ENCODE measurements at places on chromosomes 7 and 10.

DNA sequence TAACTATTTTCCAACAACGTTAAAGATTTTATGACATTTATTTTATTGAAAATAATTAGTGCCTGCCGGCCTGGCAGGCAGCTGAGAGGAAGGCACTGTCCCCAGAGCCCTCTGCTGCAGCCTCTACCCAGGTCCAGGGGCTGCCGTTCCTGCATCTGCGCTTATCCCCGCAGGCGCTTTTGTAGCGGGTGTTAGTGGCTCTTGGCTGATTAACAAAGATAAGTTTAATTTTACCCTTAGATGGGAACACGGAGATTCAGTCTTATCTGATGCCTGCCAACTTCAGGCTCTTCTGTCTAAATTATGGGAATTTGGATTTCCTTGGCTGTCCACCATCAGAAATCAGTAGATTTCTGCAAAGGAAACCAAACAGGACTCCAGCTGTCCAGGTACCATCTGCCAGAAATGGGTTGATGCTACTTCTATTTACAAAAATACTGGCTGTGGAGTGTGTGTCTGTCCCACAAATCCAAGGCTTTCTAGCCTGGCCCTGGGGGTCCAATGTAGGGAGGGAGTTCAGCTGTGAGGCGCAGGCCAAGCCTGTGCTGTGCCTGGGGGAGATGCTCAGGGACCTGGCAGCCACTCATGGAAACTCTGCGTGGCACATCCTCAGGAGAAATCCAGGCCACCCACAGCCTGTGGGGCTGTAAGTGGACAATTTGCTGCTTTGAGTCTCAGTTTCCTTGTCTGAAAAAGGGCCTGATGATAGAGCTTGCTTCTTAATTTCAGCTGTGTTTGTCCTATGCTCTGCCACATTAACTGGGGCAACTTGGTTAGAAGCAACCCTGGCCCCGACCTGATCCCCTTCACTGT lies 62.0 kb upstream of the IGFBP3 start:
- DNase-seq: no peak

DNA sequence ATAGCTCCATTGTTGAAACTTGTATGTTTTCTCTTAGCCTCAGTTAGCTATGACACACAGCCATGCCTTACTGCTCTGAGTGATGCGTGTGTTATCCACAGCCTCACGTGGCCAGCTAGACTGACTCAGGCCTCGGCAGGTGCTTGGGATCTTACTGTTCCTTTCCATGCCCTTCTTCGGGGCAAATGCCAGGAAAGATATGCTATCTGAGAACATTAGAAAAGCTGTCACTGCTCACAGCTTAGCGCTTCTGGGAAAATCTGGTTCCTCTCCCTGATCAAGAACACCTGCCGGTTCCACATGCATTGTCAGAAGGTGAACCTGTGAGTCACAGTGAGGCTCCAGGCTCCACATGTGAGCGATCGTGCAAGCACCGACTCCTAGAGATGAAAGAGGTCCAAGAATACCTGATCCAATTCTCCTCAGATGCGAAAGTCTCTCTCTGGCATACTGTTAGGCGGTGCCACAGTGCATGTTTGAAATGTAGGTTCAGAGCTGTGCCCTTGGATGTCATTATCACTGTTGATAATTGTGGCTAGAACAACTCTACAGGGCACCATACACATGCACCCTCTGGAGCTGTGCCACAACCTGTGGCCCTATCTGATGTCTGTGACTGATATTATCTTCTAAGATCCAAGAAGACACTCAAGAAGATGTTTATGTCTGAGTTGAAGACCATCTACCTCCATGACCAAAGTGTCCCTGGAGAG lies 247.8 kb upstream of the IGFBP3 start:
- no peak for DNase-seq

DNA sequence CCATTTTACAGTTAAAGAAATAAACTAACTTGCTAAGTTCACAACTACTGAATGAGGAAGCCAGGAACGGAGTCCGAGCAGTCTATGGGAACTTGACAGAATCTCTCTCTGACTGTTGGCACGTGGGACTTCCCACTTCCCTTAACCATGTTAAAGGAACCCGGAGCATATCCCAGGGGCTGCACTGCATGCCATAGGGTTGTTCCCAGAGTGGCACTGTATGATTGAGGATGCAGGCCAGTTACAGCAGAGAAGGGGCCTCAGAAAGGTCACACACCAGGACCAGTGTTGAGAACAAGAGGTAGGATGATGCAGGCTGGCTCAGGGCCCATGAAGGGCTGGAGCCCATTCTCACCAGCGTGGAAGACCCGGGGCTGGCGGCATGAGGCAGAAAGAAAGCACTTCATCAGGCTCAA lies 201.8 kb downstream of the NSUN6 start:
- DNase-seq: no peak

- no peak for DNase-seq
Observed at GRCh38 chr10:6012121-6012905, 35.0 kb upstream of the IL15RA start.

DNA sequence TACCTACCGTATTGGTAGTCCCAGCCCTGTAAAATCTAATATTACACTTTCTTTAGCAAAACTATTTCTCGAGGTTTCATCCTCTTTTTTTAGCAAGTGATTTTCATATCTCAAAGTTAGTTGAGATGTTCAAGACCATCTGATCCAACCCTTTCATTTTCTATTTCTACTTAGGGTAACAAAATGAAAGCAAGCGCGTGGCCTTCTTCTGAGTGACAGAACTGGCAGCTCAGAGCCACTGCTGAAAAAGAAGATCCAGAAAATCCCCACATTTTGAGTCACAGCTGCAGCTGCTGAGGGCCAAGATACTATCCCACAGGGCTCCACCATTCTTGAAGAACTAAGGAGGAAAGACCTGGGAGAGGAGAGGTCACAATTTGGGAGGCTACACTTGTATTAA lies 24.8 kb upstream of the ZNF800 start:
- no peak for DNase-seq

GRCh38 chr7:100080907-100081534 lies 502 bp downstream of the ZNF3 start:
- DNase-seq: no peak

- no peak for DNase-seq
Observed at GRCh38 chr10:84453303-84453702, 124.9 kb downstream of the CCSER2 start.

DNA sequence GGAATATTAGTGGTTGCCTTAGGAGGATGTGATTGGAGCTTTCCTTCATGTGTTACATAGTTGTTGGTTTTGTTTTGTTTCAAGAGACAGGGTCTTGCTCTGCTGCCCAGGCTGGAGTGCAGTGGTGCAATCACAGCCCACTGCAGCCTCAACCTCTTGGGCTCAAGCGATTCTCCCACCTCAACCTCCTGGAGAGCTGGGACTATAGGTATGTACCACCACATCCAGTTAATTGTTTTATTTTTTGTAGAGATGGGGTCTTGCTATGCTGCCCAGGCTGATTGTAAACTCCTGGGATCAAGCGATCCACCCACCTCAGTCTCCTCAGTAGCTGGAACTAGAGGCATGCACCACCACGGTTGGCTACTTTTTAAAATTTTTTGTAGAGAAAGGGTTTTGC lies 86.1 kb downstream of the RABGEF1 start:
- no peak for DNase-seq

DNA sequence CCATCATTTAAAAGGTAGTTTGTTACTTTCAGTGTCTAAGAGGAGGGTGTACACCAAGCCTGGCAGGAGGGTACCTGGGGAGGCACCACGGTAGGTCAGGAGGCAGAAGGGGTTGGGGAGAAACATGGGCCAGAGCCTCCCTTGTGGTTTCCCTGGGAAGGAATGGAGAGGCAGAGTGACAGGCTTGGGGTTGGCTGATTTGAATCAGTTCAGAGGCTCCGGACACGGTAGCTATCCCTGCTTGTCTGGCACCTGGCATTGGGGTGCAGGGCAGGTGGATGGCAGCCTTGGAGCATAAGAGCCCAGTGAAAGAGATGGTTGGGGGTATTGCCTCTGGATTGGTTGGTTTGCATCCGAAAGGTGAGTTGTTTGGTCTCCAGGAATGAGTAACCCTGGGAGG lies 30.2 kb upstream of the PFKP start:
- no peak for DNase-seq

Data from activated T-cell treated with anti-CD3 and anti-CD28 coated beads for 4 hours (primary cell).